GM23338 (cell line): ENCODE measurements at places on chromosomes 3 and 15. TPM values are rescaled to one million over a fixed set of nuclear protein-coding genes. Genes with fewer than 3 reads are reported as not detected.
A peak's percentile ranks its signal among the peaks of the same experiment; 100 is the strongest.

DNA sequence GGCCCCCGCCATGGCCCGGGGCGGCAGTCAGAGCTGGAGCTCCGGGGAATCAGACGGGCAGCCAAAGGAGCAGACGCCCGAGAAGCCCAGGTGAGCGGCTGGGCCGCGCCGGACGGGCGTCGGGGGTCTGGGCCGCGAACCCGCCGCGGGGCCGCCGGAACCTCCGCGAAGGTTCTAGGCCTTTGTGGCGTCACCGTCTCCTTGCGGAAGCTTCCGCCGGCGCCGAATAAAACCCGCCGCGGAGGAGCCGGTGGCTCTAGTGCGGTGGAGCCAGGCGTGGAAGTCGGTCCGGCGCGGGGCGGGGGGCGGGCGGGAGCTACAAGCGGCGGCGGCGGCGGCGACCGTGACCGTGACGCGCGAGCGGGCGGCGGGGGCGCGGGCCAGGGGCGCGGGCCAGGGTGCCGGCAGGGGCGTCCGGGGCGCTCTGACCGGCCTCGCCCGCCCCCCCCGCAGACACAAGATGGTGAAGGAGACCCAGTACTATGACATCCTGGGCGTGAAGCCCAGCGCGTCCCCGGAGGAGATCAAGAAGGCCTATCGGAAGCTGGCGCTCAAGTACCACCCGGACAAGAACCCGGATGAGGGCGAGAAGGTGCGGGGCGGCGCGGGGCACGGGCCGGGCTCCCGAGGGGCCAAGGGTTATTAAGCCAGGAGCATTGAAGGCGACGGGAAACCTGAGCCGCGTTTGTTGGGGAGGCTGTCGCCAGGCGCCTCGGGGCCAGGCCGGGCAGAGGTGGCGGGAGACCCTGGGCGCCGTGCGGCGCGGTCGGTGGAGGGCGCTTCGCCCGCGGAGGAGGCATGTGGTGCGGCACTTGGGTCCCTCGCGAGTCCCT lies at the start of gene DNAJA4:
DNAJA4 (plus strand) TSS at position 259 of the 833 bp plus-strand sequence; CDS start at position 461, 202 bp downstream.
- no peaks in the 10 kb centered on the region for H3K36me3 ChIP-seq
- peaks cover 26% of the 10 kb centered on the region for H3K27me3 ChIP-seq
- H3K27ac ChIP-seq: no peak within 1 kb of the TSS
- peak within 1 kb of the TSS; percentile 61 for H3K4me3 ChIP-seq
- no peaks in the 10 kb centered on the region for H3K4me1 ChIP-seq
- peak; percentile 76 for DNase-seq

- DNase-seq: peak; percentile 32
- no peaks in the 10 kb centered on the region for H3K27me3 ChIP-seq
- H3K4me1 ChIP-seq: 0 out of 2 replicates have a peak, but pooled peaks cover 11% of the 10 kb centered on the region
- no peak overlapping the region for H3K4me3 ChIP-seq
Measured at GRCh38 chr15:97168704-97169475, 791.6 kb upstream of the ARRDC4 start.

GRCh38 chr15:98782801-98783200 lies 134.5 kb downstream of the IGF1R start:
- no peaks in the 10 kb centered on the region for H3K27me3 ChIP-seq
- H3K4me3 ChIP-seq: no peak overlapping the region
- peaks cover 66% of the 10 kb centered on the region for H3K4me1 ChIP-seq
- DNase-seq: no peak
- no peak overlapping the region; the same call in 1 of the 2 replicates for H3K27ac ChIP-seq

SLC27A2 gene
- total RNA-seq: 7.5 and 9.4 TPM in 2 replicates

GRCh38 chr15:90266061-90266431 lies 574 bp downstream of the NGRN start:
- DNase-seq: peak; percentile 70
- H3K4me1 ChIP-seq: peaks cover 20% of the 10 kb centered on the region
- no peaks in the 10 kb centered on the region for H3K27me3 ChIP-seq
- peak overlapping the region; percentile 76 for H3K4me3 ChIP-seq
- peak overlapping the region; percentile 96 for H3K27ac ChIP-seq
- H3K36me3 ChIP-seq: peaks cover 14% of the 10 kb centered on the region; the same call in 1 of the 2 replicates

MASP1 gene
- total RNA-seq: 1.6 and 5.9 TPM in 2 replicates

TM4SF4 gene
- total RNA-seq: not detected in 2 replicates
